ENCODE measurements at places on chromosomes 12 and 14.

DNA sequence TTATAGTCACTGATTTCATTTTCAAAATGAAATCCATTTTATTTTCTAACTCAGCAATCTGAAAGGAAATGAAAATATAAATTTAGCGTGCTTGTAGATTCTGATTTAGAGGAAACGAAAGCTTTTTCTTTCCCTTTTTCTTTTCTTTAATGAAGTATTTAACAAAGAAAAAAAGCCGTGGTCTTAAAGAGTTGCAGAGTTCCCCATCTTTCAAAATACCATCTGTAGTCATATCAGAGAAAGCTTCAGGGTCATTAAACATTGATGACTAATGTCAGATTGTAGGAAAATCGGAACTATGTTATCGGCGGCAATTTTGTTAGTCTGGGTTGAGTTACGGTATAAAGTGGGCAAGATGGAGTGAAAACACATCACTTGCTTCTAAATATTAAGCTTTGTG, 32.3 kb downstream of the DRAM1 start:
- DNase-seq, result no peak

DNA sequence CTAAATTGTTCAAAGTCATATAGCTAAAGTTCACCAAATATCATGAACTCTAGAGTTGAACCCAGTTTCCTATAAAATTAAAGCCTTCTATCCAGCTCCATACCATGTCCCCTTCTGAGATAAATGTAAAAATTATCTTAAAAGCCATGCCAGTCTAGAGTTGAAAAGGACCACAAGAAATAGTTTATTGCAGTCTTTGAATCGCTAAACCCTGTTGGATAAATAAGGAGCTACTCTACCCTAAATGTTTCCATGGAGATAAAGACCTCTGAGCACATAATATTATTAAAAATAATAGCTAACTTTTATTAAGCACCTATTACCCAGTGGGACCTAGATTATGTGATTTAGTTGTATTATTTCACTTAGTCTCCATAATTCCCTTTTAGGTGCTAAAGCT, 227.6 kb upstream of the NOS1 start:
- DNase-seq, result no peak

GRCh38 chr14:50388256-50388931, 8.3 kb downstream of the CDKL1 start:
- DNase-seq, result no peak

- DNase-seq, result no peak
These were observed 759 bp upstream of the KLC1 start for GRCh38 chr14:103628221-103628683.

- no peak for DNase-seq
These were observed 480.2 kb upstream of the FBXO33 start for GRCh38 chr14:39912192-39913100.

GRCh38 chr12:53048780-53049401, 974 bp upstream of the TNS2 start:
- no peak for DNase-seq

- DNase-seq, result no peak
These were observed 45.6 kb upstream of the BCL2L14 start for GRCh38 chr12:12024911-12025682.

DNA sequence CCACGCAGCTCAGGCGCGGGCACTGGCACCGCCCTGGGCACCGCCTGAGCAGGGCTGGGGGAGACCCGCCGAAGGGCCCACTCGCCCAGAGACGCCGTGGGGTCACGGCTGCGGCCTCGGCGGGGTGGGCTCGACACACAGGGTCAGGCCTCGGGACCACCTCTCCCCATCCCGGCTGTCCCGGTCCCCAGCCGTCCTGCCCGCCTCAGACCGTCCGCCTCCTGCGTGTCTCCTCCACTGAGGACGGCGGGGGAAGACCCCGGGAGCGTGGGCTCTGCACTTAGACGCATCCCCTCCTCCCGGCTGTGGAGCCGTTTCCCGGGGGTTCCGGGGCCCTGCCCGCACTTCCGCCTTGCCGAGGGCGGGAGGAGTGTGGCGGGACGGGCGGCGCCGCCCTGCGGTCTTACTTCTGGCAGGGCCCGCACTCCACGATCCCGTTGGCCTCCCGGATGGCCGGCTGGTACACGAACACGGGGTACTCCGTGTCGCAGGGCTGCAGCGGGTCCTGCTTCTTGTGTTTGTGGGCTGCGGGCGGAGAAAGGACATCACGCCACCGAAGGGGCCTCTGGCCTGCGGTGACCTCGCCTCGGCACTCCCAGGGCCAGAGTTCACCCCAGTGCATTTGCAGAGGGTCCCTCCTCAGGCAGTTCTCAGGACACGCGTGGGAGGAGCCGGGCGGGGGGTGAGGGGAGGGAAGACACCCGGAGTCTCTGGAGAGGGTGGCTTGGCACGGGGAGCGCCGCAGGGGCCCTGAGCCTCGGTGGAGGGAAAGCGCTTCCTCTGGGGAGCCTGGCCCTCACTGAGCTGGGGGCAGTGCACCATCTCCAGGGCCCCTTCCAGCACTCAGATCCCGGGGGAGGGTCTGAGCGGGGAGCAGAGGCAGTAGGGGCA, 23.1 kb upstream of the LRTM2 start:
- no peak for DNase-seq

GRCh38 chr12:64633011-64633939, 23.0 kb downstream of the RASSF3 start:
- no peak for DNase-seq

GRCh38 chr12:106758349-106759110, 16.0 kb upstream of the RIC8B start:
- no peak for DNase-seq

DNA sequence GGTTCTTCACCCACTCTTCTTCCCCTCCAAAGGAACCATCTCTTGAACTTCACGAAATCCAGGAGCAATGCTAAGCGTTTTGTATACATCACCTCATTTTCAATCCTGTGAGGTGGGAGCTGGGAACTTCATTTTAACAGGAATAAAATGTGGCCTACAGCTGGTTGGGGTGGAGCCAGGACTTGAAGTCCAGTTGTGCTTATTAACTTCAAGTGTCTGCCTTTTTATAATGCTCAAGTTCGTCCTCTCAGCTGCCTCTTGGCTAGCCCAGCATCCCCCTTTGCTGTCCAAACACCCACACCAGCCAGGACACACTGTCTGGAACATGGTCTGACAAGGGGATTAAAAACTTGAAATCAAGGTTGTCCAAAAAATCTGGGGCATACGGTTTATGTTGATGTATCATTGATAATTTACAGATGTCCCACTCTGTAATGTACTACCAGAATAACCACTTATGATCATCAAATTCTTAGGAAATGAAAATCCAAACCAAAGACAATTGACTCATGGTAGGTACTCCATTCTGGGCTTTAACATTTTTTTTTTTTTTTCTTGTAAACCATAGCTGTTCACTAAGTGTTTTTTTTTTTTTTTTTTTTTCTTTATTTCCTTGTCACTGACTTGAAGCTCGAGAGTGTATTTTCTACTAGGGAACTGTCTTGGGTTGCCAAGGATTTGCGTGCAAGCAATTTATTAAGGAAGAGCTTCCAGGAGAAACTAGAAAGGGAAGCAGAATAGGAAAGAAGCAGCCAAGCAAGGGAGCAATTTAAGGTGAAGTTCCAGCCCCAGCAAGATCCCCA, 252.3 kb downstream of the EFCAB11 start:
- no peak for DNase-seq

DNA sequence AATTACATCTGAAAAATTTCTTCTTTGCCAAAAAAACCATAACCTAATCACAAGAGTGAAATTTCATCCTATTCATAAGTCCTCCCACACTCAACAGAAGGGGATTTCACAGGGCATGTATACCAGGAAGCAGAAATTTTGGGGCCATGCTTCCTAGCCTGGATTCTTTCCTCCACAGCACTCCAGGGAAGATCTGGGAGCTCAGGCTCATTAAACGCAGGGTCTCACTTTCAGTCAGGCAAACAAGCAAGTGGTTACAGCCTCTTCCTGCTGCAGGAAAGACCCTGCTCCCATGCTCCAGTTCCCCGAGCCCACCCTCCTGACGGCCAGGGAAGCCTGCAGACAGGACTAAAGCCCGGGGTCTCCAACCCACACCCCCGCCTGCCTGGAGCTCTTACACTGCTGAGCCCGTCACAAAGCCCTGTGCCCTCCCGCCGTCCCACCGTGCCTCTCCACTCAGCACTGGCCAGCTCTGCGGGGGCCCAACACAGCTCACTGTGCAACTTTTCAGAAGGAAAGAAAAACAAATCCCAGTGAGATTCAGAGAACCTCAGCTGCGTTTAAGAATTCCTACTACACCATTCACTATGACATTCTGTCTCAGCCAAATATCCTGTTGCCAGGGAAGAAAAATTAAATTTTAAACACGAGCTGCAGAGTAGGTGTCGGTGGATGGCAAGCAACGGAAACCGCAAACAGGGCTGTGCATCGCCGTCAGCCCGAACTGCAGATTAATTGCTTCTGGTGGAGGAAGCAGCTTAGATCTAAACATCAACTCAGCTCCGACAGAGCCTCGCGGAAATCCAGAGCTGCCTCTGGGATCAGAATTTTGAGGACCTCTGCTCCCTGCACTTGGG, 106.7 kb upstream of the SFSWAP start:
- peak; percentile 8 for DNase-seq

DNA sequence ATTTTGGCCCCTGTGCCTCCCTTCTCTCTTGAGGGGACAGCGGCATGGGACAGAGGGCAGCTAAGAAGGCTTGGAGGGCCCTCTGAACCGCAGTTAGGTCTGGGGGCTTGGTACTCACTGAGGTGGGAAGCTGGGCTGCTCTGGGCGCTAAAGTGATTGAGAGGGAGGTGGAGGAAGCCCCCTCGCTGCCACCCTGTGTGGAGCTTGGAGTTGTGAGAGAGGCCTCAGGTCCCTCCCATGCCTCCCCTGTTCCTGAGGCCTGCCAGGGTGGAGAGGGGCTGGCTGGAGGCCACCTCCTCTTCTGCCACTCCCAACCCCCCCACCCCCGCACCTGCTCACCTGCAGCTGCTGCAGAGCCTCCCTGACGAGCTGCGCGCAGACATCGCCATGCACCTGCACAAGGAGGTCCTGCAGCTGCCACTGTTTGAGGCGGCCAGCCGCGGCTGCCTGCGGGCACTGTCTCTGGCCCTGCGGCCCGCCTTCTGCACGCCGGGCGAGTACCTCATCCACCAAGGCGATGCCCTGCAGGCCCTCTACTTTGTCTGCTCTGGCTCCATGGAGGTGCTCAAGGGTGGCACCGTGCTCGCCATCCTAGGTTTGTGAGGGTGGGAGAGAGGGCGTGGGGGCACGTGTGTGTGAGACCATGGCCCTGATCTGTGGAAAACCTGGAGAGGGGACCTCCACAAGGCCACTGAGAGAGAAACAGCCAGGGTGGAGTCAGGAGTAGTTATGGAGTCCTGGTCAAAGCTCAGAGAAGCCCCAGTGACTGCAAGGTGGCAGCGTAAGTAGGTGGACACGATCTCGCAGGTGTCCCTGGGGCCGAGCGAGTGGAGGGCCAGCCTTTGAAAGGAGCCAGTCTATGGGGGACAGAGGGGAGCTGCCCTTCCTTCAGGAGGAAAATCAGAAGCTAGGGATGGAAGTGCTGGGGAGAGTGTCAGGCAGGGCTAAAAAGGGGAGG, 11.2 kb downstream of the KCNH3 start:
- DNase-seq, result no peak

GRCh38 chr12:124995200-124995961, 1.9 kb downstream of the BRI3BP start:
- no peak for DNase-seq

DNA sequence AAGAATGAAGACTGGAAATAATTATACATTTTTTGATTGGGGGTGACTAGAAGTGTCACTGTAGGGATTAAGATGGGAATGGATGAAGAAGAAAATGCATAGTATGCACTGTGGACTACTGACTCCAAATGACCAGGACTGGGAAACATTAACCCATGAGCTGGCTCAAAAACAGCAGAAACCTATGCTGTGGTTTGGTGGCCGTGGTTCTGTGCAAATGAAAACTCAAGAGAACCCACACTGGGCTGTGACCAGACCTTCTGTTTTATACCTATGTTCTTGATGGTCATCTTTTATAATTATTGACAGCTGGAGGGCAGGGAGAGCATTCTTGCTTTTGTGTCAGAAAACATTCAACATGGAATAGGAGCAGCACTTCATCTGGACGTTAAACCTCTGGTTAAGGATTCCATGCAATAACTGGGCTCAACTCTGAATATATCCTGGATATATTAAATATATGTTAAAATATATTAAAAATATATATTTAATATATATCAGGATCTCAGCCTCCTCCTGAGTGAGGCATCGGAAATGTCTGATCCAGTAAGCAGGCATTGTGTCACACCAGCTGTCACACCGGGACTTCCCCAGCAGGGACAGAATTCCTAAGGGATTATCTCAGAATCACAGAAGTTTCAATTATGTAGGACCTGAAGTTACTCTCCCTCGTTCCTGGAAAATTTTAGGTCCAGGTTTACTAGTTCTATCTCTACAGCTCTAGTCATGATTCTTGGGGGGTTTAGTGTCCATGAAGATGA, 48.5 kb downstream of the BBS10 start:
- no peak for DNase-seq

DNA sequence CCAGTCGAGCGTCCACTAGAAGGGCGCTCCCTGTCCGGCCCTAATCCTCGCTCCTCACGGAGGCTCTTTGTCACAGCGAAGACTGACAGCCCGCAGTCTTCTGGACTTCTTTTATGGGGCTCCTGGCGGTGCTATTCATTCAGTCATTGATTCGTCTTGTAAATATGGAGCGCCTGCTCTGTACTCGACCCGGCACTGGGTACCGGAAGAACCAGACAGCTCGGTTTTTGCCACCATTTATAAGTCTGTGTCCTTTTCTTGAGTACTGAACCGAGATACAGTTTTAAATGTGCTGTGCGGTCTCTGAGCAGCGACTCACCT, 570 bp downstream of the DMAC2L start:
- DNase-seq, result no peak

DNA sequence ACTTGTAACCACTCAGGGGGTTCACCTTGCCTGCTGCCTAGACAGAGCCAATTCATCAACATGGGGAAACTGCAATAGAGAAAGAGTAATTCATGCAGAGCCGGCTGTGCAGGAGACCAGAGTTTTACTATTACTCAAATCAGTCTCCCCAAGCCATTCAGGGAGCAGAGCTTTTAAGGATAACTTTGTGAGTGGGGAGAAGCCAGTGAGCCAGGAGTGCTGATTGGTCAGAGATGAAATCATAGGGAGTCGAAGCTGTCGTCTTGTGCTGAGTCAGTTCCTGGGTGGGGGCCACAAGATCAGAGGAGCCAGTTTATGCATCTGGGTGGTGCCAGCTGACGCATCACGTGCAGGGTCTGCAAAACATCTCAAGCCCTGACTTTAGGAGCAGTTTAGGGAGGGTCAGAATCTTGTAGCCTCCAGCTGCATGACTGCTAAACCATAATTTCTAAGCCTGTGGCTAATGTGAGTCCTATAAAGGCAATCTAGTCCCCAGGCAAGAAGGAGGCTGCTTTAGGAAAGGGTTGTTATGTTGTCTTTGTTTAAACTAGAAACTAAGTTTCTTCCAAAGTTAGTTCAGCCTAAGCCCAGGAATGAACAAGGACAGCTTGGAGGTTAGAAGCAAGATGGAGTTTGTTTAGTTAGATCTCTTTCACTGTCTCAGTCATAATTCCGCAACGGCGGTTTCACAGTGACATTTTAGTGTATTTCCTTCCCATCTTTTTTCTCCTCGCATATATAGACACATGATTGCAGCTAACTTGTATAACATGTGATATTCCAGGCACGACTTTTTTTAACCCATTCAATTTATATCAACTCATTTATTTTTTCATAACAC, 68.9 kb upstream of the NCOR2 start:
- peak; percentile 18 for DNase-seq

Data from activated CD4-positive, CD25-positive, alpha-beta regulatory T cell (primary cell).